ENCODE measurements at places on chromosomes 7 and 10.

DNA sequence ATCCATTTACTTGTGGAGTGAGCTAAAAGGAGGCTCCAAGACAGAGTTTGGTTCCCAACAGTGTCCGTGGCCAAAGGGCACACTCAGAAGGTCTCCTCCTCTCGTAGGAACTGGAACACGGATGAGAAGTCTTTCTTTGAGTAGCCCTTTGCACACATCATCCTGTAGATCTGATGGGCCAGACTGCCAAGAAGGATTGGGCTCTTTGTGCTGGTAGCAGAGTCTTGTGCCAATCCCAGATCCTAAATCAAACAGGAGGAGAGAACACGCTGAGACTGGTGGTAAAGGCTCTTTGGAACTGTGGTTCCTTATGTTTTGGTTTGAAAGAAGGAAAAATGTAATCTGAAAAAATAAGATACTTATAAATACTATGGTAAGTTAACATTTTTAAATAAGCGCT lies 136.6 kb downstream of the HIBADH start:
- DNase-seq = no peak

- DNase-seq = no peak
Observed at GRCh38 chr7:94284104-94284503, 110.6 kb upstream of the COL1A2 start.

DNA sequence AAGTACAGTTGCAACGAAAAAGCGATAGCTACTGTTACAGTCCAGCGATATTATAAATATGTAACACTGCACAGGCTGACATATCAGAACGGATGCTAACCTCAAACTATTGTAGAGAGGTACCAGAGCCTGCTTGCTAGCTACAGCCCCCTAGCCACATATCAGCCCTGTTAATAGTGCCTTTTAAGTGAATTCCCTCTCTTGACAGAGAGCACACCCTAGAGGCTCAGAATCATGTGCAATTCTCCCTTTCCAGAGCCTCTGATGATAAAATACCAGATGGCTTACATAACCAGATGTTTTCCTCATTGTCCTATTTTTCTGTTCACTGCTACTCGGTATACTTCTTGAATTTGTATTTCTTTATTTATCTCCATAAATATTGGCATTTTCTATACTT lies 960.7 kb upstream of the CELF2 start:
- DNase-seq = no peak

DNA sequence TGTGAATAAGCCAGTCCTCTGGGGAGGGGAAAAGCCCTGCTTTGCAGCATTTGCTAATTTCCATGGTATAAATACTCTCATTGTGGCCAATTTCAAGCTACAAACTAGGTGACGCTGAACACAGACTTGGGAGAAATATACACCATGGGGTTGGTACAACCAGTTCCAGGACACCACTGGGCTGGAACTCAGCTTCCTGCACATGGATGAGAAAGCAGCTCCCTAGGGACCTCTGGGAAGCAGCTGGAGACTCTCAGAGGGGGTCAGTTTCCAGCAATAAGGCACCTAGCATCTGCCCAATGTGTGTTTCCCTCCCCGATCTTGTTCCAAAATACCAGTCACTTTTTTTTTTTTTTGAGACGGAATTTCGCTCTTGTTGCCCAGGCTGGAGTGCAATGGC lies 56.8 kb upstream of the WDR11 start:
- no peak for DNase-seq

GRCh38 chr7:115058726-115059125 lies 136.8 kb downstream of the MDFIC start:
- no peak for DNase-seq

DNA sequence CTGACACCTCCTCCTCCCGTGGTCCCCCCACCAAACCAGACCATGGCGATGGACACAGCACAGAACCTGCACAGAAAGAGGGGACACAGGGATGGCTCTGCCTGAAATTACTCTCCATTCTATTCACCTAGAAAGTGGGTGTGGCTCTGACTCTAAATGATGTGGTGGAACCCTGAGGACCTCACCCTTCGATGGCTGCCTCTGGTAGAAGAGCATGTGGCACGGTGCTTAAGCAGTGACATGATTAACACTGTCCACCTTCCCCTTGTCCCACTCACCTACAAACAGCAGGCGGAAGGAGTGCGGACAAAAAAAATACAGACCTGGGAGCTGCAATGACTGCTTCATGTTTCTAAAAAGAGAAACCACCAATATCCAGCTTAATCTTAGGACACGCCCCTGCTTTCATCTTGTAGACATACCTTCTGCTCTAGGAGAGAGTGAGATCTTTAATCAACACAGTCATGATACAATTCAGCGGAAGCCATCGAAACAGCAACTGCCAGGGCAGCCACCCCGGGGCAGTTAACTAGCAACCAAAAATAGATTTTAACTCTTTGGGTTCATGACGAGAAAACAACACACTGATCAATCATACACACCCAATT lies 11.4 kb downstream of the JCAD start:
- no peak for DNase-seq

DNA sequence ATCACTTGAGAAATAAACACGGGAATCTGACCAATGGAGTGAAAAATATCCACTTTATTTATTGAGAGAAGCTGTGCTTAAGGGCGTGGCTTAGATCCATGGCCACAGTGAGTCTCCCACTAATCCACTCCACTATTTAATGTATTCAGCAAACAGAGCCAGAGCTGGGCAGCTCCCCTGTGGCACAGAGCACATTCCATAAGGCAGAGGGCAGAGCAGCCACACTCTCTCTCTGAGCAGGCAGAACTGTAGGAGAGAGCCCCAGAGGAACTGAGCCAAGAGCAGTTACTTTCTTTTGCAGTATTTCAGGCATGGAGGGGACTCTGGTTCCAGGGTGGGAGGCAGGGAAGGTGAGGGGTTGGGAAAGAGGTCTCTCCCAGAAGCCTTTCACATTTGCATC lies 106.0 kb downstream of the GALNT17 start:
- no peak for DNase-seq

GRCh38 chr7:106216923-106217542 lies 67.8 kb downstream of the NAMPT start:
- DNase-seq = no peak

GRCh38 chr7:462173-463103 lies 57.2 kb downstream of the PDGFA start:
- no peak for DNase-seq

DNA sequence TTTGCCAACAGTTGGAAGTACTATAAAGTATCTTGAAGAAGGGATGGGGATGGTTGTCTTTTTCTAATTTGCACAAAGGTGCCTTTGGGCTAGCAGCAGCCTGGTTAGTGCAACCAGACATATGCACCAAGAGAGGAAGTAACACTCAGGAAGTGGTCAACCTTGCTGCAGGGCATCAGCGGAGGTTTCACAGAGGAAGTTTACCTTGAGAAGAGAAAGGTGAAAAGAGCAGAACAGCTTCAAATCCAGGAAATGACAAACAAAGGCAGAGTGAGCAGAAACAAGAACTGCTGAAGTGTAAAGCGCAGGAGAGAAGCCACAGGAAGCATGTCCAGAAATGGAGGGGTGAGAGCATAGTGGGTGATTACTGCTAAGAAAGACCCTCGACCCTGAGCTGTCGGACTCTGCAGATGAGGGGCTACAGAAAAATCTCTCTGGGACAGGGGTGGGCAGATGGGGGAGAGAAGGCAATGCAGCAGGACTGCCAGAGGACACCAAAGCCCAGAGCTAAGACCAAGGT lies 66.9 kb downstream of the STK17A start:
- no peak for DNase-seq

GRCh38 chr7:141369422-141369821 lies 181.8 kb upstream of the AGK start:
- DNase-seq = no peak

GRCh38 chr7:158030566-158030965 lies 557.1 kb downstream of the PTPRN2 start:
- DNase-seq = no peak

- no peak for DNase-seq
Observed at GRCh38 chr7:101985057-101985902, 167.9 kb downstream of the CUX1 start.

Data from NCI-H1930 (cell line).